ENCODE measurements at places on chromosomes 13 and 19.

GRCh38 chr13:64778002-64778401 lies 2452.1 kb downstream of the PCDH9 start:
- no peak for DNase-seq

DNA sequence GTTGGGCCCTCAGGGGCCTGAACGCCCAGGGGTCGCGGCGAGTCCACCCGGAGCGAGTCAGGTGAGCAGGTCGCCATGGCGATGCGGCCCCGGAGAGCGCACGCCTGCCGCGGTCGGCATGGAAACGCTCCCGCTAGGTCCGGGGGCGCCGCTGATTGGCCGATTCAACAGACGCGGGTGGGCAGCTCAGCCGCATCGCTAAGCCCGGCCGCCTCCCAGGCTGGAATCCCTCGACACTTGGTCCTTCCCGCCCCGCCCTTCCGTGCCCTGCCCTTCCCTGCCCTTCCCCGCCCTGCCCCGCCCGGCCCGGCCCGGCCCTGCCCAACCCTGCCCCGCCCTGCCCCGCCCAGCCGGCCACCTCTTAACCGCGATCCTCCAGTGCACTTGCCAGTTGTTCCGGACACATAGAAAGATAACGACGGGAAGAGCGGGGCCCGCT lies at the start of gene CCNA1:
CCNA1 (plus strand) TSS at position 390 of the 439 bp plus-strand sequence. CDS start 562 bp downstream, outside the sequence.
- DNase-seq, result no peak

GRCh38 chr19:55149078-55150003 lies at the start of gene TNNT1:
Gene TNNT1 (minus strand): TSS chr19:55149206. CDS start chr19:55147157, 2,049 bp downstream.
- DNase-seq, result no peak

DNA sequence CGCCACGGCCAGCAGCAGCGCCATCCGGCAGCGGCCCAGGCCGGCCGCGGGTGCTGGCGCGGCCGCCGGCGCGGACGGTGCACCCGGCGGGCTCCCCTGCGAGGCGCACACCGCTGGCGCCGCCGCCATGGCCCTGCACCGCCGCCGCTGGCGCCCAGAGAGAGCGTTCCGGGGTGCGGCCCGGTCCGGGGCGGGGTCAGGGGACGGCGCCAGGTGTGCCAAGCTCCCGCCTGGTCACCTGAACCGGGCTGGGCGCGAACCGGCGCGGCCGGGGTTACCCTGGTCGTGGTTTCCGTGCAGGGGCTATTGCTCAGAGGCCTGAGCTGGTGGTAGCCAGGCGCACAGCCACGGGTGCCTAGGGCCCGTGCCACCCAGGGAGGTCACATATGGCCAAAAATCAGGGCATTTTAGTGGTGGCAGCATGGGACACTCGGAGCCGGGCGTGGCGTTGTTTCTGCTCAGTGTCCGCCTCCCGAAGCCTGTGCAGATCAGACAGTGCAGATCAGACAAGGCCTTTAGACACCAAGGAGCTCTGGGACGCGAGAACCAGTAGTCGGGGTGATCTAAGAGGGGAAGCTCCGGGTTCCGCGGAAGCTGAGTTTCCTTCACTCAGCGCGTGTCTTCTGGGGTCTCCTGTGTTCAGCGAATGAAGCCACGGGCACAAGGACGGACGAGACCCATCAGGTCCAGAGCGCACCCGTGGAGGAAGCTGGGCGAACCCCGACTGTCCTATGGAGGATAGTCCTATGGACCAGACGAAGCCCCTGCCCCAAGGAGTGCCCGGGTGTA lies at the start of gene TMEM238:
TMEM238 (minus strand) TSS at position 162 of the 789 bp plus-strand sequence; CDS start at position 129, 33 bp downstream.
- peak; percentile 14 for DNase-seq

- DNase-seq, result no peak
Measured at GRCh38 chr19:42109896-42110295, 22.4 kb downstream of the POU2F2 start.

DNA sequence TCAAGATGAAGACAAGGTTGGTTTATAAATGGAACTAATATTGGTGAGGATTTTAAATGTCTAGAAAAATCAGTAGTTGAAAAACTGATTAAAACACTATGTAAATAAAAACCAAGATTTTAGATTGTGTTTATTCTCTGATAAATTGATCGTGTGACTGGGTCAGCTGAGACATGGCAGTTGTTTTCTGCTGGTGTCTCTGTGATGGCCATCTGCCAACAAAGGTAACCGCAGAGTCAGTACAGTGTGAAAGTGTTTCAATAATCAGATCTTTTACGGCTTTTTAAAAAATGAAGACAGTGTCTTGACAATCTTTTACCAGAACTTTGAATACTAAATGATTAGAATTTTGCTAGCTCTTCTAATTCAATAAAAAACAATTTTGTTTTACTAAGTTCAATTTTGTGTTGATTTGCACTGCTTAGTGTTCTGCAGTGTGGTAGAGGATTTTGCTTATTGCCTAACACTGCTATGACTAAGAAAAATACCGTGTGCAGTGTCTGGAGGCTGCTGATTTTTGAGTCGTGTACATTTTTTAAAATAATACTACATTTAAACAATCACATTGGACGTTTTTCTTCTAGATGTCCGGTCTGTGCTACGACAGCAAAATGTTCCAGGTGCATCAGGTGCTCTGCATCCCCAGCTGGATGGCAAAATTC lies 32.7 kb upstream of the GPR183 start:
- DNase-seq, result no peak

GRCh38 chr13:101845245-101846020 lies 393.0 kb downstream of the ITGBL1 start:
- DNase-seq, result no peak

DNA sequence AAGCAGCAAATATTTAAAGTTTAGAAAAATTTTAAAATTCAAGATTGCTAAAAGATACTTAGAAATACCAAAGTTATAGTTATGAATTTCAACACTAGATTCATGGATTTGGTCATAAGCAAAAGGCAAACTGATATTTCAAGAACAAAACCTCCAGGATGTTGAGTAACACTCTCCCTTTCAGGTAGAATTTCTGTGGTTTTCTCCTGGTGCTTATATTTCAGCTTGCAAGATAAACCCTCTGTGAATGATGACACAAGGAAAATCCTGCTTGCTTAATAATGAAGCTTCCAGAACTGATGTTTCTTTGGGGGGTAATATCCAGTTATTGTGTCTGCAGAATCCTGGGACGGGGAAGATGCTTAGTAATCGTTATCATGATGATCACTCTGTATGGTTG lies 320.3 kb upstream of the EDNRB start:
- no peak for DNase-seq

- no peak for DNase-seq
Measured at GRCh38 chr13:43054803-43055802, 31.7 kb downstream of the DNAJC15 start.

GRCh38 chr13:113020323-113021080 lies 51.5 kb downstream of the MCF2L start:
- no peak for DNase-seq

- DNase-seq, result no peak
Measured at GRCh38 chr13:64992314-64992713, 2237.8 kb downstream of the PCDH9 start.

DNA sequence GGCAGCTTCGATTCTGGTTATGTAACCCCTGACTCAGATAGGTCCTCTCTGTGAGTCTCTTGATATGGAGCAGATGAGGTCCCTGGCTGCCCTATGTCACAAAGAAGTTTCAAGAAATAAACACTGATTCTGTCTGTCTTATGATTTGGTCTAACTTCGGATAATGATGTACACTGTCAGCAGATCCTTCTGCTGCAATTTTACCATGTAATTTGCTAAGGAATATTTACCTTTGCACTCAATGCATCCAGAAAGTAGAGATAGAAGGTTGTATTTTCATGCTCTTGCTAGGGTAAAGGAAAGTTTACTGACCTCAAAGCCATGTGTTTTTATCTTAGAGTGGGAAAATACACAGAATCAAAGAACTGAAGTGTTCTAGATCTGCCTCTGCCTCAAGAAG lies 98.2 kb downstream of the KLF5 start:
- DNase-seq, result no peak

GRCh38 chr13:78036841-78037240 lies 118.2 kb upstream of the EDNRB start:
- no peak for DNase-seq

DNA sequence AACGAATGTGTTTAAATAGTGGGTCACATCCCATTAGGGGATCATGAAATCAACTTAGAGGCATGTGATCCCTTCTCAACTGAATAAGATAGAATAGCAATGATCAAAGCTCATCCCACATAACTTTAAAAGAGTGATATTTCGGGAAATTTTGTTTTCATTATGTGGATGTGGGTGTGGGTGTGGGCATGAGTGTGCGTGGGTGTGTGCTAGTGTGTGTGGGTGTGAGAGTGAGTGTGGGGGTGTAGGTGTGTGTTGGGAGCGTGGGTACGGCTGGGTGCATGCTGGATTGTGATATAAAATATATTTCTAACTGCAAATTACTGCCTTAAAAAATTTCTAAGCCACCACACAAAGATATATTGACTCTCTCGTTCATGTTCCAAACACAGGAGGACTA lies 15.9 kb downstream of the RXFP2 start:
- DNase-seq, result no peak
